ENCODE measurements at places on chromosomes 12 and 14. TPM values are rescaled to one million over a fixed set of nuclear protein-coding genes. Genes with fewer than 3 reads are reported as not detected.

The TNFRSF1A gene
- 36.9 TPM for total RNA-seq

GRCh38 chr12:131030472-131031328 is 77.0 kb downstream of the ADGRD1 start:
- no peak for DNase-seq
- no peak overlapping the region for H3K27ac ChIP-seq
- H3K36me3 ChIP-seq = no peaks in the 10 kb centered on the region
- no peak overlapping the region for H3K4me3 ChIP-seq

GRCh38 chr12:98408681-98409080 is 106.7 kb upstream of the TMPO start:
- no peak for DNase-seq
- H3K36me3 ChIP-seq = no peaks in the 10 kb centered on the region
- H3K4me3 ChIP-seq = no peak overlapping the region
- H3K4me1 ChIP-seq = no peaks in the 10 kb centered on the region
- no peaks in the 10 kb centered on the region for H3K27me3 ChIP-seq

DNA sequence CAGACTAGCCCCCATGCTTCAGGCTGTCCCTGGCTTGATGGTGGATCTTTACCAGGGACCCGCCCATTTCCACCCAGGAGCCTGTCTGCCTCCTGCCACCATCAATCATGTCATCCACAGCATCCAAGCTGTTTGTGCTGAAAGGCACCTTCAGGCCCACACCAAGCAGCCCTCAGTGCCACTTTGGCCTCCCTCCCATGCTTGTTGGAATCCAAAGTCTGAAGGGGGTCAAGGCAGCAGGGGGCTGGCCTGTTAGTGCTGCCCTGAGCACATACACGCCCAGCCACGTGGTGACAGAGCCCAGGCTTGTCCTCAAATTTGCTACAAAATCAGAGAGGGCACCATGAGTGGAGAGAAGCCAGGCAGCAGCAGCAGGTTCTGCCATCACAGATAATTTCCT is 1146.8 kb downstream of the FSCB start:
- H3K27ac ChIP-seq = no peak overlapping the region
- no peaks in the 10 kb centered on the region for H3K27me3 ChIP-seq
- no peak for DNase-seq
- no peaks in the 10 kb centered on the region for H3K4me1 ChIP-seq
- H3K4me3 ChIP-seq = no peak overlapping the region

- no peaks in the 10 kb centered on the region for H3K36me3 ChIP-seq
- no peak for DNase-seq
- H3K27ac ChIP-seq = no peak overlapping the region
- H3K4me3 ChIP-seq = no peak overlapping the region
- H3K27me3 ChIP-seq = no peaks in the 10 kb centered on the region
These were observed 200.8 kb upstream of the KRR1 start for GRCh38 chr12:75712223-75712622.

Measured in liver (tissue), 10 donors.